ENCODE measurements at places on chromosomes 7 and 10.

DNA sequence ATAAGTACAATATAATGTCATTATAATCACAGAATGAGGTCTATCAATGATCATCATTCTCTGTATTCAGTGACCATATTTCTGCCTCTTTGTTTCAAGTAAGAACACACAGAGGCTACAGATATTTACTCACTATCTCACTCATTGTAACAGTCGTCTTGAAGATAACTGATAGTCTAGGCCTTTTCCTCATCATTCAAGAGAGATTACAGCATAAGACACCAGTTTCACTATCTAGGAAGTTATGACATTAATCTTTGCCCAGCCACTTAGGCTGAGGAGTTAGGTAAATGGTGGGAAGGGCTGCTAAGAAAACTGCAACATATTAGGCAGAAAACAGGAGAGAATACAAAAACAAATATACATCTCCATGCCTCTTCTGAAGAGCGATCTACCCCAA, 125.3 kb downstream of the CHCHD3 start:
- no peak for DNase-seq

DNA sequence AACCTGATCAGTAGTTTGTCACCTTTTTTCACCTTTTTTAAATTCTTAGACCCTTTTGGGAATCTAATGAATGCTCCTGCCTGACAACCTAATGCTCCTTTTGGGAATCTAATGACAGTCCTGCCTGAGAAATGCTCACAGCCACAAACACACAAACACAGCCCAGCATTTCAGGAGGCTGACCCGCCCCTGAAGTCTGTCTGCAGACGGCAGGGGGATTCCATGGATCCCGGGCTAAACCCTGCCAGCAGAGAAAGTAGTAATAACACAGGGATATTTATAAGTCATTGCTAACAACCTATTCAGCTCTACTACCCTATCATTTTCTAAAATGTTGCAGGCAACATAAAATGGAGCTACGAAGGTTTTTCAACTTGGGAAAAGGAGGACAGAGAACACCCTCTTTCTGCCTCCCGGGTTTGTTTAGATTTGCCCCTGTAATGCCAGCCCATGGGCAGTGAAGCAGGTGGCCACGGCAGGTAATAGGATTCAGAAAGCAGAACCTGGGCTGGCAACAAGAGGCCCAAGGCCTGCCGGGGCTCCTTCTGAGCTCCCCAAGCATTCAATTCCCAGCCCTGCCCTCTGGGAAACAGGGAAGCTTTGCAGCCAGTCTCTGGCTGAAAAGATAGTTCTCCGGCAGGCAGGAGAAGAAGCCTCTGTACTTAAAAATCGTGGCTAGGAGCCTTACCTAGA, 65.2 kb downstream of the CREB3L2 start:
- no peak for DNase-seq

DNA sequence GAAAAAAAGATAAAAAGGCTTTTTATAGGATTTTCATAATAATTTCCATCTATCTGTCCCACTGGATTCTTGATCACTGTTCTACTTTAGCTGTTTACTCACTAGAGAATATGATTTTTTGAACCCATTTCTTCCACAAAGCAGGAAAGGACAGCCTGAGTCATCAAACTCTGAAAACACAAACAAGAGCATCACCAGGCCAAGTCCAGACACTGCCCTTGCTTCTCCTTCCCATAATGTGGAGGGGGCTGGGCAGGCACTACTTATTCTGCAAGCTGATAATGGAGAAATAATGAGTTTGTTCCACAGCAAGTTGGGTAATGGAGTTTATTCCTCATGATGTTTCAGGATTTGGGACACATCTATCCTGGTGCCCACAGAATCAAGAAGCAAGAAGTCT, 13.0 kb upstream of the KCNIP2 start:
- no peak for DNase-seq

GRCh38 chr10:48472501-48473069, 132.3 kb downstream of the ARHGAP22 start:
- no peak for DNase-seq

- no peak for DNase-seq
These were observed 34.2 kb upstream of the LAMB1 start for GRCh38 chr7:108037140-108037539.

DNA sequence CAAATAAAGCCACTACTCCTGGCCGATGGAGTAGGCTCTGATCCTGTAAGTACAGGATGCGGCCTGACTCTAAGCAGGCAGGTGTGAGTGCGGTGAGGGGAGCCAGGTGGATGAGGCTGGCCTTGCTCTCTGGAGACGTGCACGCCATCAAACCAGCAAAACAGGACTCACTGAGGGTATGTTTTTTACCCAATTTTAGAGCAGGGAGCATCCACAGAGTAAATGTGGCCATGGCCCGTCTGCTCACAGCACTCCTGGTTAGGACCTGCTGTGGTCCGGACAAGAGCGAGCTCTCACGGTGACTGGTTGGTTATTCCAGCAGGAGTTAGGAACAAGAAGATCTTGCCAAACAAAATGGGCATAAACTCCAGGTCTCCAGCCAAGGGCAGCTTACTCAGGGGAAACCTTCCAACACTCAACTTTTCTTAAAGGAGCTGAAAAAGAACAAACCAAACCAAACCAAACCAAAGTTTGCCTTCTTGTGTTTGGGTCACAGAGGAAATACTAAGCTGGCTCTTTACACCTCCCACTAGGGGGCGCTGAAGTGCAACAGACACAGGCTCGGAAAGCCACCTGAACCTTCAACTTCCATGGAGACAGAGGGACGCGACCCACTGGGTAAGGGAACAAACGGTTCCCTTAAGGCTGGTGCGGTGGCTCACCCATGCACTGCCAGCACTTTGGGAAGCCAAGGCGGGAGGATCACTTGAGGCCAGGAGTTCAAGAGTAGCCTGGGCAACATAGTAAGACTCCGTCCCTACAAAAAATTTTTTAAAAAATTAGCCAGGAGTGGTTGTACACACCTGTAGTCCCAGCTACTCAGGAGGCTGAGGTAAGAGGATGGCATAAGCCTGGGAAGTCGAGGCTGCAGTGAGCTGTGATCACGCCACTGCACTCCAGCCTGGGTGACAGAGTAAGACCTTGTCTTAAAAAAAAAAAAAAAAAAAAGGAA, 122.4 kb downstream of the CLEC2L start:
- DNase-seq, result peak; percentile 80

GRCh38 chr7:51325261-51325676, 8.7 kb upstream of the COBL start:
- DNase-seq, result no peak

- no peak for DNase-seq
These were observed 65.9 kb downstream of the FAM204A start for GRCh38 chr10:118276204-118276603.

GRCh38 chr10:31157123-31158010, 125.7 kb upstream of the ZNF438 start:
- no peak for DNase-seq

GRCh38 chr10:132910901-132911785, 31.2 kb downstream of the CFAP46 start:
- DNase-seq, result no peak

- DNase-seq, result no peak
These were observed 181.3 kb downstream of the TAX1BP1 start for GRCh38 chr7:27921081-27921836.

DNA sequence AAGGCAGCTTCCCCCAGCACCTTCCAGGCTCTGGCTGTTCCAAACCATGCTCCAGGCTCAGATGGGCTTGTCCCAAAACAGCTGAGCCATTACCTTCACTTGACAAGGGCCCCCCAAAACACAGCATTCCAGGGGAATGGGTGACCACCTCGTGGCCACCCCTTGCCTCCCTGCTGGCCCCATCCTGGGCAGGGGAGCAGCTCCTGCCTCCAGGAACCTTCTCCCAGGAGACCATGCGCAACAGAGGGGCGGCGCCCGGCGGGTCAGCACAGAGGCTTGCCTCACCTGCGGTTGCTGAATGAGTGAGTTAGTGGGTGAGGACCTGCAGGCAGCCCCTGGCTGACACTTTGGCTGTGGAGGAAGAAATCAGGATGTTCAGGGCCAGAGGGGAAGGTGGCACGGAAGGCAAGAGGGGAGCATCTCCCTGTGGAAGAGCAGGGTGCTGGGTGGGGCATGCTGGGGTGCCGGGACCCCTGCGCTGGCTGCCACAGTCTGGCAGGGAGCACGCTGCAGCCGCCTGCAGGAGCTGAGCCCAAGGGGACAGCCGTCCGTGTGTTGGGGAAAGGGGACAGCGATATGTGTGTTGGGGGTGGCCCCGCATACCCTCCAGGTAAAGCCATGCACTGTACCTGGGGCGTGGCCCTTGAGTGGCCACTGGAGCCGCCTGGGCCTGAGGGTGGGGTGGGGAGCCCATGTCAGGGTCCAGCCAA, 54.7 kb downstream of the PWWP2B start:
- no peak for DNase-seq

- no peak for DNase-seq
These were observed 98.0 kb downstream of the KCND2 start for GRCh38 chr7:120370954-120371353.

GRCh38 chr7:158695726-158696452, 8.7 kb downstream of the NCAPG2 start:
- DNase-seq, result peak; percentile 47

- DNase-seq, result no peak
These were observed 42.7 kb downstream of the CAMK2B start for GRCh38 chr7:44282601-44283171.
